Right renal cortex interstitium (tissue), 3 donors: ENCODE measurements at places on chromosomes 6 and 20. TPM values are rescaled to one million over a fixed set of nuclear protein-coding genes. Genes with fewer than 3 reads are reported as not detected.

- DNase-seq, result no peak
These were observed 191.2 kb upstream of the SOX4 start for GRCh38 chr6:21402368-21402767.

- no peak for DNase-seq
These were observed 121.3 kb upstream of the HDDC2 start for GRCh38 chr6:125423047-125423446.

- DNase-seq, result no peak
These were observed 44.3 kb downstream of the DLGAP4 start for GRCh38 chr20:36350439-36350838.

- DNase-seq, result no peak
These were observed 1.5 kb downstream of the EEF1A2 start for GRCh38 chr20:63497138-63497945.

ANKRD66 gene
- not detected for polyA plus RNA-seq

HLA-DMB gene
- 73.7 TPM for polyA plus RNA-seq

DNA sequence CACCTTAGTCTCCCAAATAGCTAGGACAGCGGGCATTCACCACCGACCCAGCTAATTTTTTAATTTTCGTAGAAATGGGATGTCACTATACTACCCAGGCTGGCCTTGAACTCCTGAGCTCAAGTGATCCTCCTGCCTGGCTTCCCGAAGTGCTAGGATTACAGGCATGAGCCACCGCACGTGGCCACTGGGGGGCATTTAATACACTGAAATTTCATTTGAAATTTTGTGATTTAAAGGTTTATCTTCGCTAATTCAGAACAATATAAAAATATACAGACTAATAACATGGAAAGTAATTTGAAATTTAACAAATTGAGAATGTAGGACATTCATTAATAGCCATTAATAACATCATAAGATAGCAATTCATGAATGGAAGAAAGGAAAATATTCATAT is 20.5 kb upstream of the TBC1D32 start:
- DNase-seq, result no peak

- no peak for DNase-seq
These were observed 97.3 kb downstream of the CDKAL1 start for GRCh38 chr6:20631549-20631924.

- no peak for DNase-seq
These were observed 34.9 kb downstream of the ERMARD start for GRCh38 chr6:169786349-169786748.

TINAG gene
- polyA plus RNA-seq, result 39.8 TPM

ZNF184 gene
- 22.1 TPM for polyA plus RNA-seq

HUS1B gene
- not detected for polyA plus RNA-seq

OR2J3 gene
- not detected for polyA plus RNA-seq

FNDC11 gene
- polyA plus RNA-seq, result 0.98 TPM

- DNase-seq, result no peak
These were observed 48.3 kb upstream of the RIPPLY2 start for GRCh38 chr6:83804886-83805285.

GRCh38 chr6:145842693-145843546 is 28.3 kb upstream of the FBXO30 start:
- no peak for DNase-seq

GRCh38 chr20:10263385-10264165 is 44.9 kb downstream of the SNAP25 start:
- DNase-seq, result no peak

CNKSR3 gene
- 62.5 TPM for polyA plus RNA-seq

GRCh38 chr6:113662688-113663333 is 194.3 kb upstream of the MARCKS start:
- DNase-seq, result no peak

NT5DC1 gene
- 43.4 TPM for polyA plus RNA-seq

GRCh38 chr6:53568776-53569616 is 24.1 kb upstream of the GCLC start:
- DNase-seq, result no peak

DNA sequence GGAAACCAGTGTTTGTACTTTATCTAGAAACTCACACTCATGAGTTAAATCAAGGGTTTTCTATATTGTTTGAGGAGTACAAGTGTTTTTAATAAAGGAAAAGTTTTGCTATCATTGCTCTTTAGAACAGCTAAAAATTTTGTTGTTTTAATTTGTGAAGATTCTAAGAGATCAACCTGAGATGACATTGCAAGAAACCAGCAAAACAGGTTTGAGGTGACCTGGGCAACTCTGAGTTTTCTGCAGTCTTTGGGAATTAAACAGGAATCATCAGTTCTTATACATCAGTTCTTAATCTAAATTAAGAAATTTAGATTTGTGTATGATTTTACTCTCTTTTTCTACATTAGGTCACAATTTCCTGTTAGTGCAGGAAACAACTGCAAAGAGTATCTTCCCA is 114.5 kb downstream of the JAG1 start:
- no peak for DNase-seq

SPEF1 gene
- 2.0 TPM for polyA plus RNA-seq

GRCh38 chr6:42783177-42783875 is 1.5 kb downstream of the BICRAL start:
- no peak for DNase-seq

DNA sequence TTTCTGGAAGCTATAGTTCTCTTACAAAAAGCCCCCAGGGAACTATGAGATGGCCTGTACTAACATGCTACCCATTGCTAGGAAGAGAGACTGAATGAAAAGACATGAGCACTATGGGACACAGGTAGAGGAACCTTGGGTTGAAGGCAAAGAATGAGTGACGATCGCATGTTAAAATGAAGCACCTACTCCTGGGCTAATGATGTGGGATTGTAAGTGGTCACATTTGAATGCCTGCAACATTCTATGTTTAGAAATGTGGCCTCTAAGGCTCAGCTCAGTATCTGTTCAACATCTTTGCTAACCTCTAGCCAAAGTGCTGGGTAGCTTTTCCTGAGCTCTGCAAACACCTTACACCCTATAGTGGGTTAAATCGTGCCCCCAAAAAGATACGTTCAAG is 5.2 kb upstream of the ZC3H12D start:
- no peak for DNase-seq

HLA-DOA gene
- polyA plus RNA-seq, result 5.2 TPM

DNA sequence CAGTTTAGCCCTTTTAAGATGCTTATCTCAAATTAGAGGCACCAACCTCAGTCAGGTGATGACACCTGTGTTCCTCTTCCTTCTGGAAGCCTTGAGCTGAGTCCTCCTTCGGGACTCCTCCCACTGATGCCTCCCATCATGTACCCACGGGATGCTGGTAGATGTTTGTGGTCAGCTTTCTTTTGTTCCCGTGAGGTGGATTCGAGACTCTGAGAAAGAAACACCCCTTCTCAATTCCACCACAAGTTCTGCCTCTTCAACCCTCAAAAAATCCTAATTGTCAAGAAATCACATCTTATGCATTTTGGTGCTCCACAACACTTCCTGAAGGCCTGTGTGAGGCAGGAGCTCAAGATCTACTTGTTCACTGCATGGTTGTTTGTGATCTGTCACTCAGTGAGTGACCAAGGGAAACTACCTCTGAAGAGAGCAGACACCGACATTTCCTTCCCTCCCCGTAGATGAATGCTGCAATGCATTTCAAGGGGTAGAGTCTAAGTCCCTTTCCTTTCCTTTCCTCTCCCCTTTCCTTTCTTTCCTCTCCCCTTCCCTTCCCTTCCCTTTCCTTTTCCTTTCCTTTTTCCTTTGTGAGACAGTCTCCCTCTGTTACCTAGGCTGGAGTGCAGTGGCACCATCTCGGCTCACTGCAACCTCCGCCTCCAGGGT is 50.5 kb downstream of the PCNA start:
- no peak for DNase-seq

DNA sequence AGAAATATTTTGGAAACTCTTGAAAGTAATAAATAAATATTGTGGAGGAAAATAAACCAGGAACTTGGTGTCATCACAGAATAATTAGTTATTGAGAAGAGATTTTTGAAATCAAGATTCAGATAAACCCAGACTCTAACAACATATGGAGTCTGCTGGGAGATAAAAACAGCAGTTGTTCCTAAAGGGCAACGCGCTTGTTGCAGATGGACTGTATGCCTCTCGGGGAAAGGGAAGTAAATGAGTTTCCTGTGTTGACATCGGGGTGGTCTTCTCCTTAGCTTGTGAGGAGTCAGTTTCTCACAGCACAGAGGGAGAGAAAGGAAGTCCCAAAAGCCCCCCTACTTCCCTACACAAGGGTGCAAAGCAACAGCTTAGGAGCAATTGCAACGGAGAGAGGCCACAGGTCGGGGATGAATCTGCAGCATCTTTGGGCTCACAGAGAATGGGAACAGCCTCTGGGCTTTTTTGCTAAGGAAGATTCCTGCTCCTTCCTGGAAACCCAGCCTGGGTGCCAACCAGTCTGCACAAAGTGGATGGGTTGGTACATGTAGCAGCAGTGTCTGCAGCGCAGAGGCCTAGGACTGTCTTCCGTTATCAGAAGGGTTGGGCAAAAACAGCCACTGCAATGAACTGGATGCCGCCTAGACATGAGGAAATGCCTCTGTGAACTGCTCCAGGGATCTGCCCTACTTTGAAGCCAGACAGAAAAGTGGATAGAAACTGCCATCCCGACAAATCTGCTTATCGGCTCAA is 603.0 kb upstream of the NRSN1 start:
- no peak for DNase-seq

DNA sequence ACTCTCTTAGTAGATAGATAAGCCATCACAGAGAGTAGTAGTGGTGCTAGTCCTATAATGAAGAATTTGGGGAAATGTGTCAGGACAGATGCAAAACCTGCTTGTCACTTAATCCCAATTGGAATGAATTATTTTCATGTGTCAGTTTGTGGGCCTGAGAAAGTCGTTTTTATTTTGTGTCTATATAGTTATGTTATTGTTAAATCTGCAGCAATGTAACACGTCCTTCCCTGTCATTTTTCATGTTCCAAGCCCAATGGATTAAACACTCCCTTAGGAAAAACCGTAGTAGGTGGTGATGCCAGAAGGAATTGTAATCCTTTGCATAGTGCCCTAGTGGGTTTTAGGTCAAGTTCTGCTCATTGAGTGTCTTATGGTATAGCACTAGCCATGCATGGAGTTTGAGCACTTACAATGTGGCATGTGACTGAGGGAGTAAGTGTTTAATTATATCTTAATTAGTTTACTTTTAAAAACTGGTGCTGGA is 105.9 kb upstream of the PRSS16 start:
- no peak for DNase-seq

PLCB1 gene
- polyA plus RNA-seq, result 54.2 TPM

MEP1A gene
- polyA plus RNA-seq, result not detected

DNA sequence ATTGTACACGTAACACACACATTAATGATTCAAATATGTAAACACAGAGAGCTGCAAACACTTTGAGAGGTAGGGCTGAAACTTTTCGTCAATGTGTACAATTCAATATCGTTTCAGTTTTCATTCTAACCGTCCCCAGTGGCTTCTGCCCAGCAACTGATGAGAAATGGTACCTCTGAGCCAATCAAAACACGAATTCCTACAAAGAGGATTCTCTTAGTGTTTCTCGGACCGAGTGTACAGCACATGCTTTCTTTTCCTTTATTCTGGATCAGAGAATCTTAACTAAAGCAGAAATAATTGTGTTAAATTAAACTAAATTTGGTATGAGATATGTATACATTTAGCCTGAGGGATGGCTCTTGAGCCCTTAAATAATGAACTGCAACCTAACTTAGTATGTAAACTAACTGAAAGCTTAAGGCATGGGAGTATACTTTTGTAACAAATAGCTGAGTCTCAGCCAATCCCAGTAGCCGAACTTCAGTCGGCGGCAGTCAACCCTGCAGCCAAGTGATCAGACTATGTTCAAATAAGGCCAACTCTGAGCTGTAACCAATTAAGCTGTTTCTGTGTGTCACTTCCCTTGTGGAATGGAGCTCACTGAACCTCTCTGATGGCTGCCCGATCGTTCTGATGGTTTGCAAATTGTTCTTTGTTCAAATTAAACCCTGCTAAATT is 16.1 kb downstream of the BTN2A1 start:
- DNase-seq, result peak; percentile 81

- DNase-seq, result no peak
These were observed 215.9 kb downstream of the SLC24A3 start for GRCh38 chr20:19428324-19428723.

TSBP1 gene
- not detected for polyA plus RNA-seq

- no peak for DNase-seq
These were observed 129.5 kb upstream of the ARG1 start for GRCh38 chr6:131443514-131443913.

NRM gene
- 32.5 TPM for polyA plus RNA-seq

GRCh38 chr20:24370911-24371695 is 98.3 kb upstream of the SYNDIG1 start:
- no peak for DNase-seq

- no peak for DNase-seq
These were observed 118.9 kb upstream of the NHSL1 start for GRCh38 chr6:138618168-138618567.

- no peak for DNase-seq
These were observed 65.6 kb downstream of the TMEM200A start for GRCh38 chr6:130431346-130431852.

- no peak for DNase-seq
These were observed 368.2 kb downstream of the SYNE1 start for GRCh38 chr6:152268846-152269442.

DNA sequence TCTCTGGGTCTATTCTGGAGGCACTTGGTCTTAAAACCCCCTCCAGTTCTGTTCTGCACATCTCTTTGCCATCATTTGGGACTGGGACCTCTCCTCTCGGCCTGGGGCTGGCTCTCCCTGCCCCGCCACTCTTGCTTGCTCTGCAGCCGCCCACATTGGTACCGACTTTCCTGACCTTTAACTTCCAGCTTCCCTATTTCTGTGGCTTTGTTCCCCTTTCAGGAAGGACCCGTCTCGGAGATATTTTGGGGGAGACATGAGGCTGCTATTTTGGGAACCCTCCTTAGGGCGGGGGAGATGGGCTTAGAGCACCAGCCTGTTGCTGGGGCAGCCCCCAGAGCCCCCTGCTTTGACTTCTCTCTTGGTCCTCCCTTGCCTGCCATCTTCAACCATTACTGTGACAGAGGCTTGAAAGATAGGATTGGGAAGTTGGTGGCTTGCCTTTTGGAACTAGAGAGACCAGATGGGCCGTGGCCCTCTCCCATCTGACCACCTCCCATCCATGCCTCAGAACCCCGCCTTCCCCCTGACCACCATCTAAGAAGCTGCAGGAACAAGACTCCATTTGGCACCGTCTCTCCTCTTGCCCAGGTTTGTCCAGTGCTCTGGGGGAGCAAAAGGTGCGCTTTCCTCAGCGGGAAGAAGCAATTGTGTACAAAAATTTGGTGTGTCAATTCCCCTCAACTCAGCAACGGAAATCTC is 914 bp downstream of the TREM2 start:
- no peak for DNase-seq

ZBTB12 gene
- polyA plus RNA-seq, result 23.5 TPM

LY6G6C gene
- 0.18 TPM for polyA plus RNA-seq

- no peak for DNase-seq
These were observed 49.5 kb upstream of the CCDC167 start for GRCh38 chr6:37549154-37549553.

RARS2 gene
- polyA plus RNA-seq, result 54.4 TPM

DPM1 gene
- 71.4 TPM for polyA plus RNA-seq

GRCh38 chr6:136612666-136613389 is 62.6 kb upstream of the MAP7 start:
- no peak for DNase-seq
